ENCODE measurements at places on chromosomes 5 and 9. TPM values are rescaled to one million over a fixed set of nuclear protein-coding genes. Genes with fewer than 3 reads are reported as not detected.

GRCh38 chr5:110896901-110897300 is 158.1 kb downstream of the SLC25A46 start:
- no peak for DNase-seq

DNA sequence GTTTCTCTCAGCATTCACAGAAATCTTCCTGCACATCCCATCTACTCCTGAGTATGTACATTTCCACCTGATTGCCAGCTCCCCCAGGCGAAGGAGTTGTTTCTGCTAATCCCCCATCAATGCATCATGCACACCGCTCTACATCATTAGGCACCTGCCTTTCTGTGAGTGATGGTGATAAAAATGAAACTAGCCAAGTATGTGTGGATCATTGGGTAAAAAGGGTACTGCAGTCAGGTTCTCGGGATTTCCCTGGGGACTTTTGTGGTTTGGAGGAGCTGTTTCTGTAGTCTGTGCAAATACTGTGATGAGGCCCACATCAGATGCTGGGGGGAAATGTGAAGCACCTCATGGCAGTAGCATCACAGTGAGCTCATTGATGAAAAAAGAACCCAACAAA is 30.4 kb downstream of the CAMK4 start:
- no peak for DNase-seq

- peak; percentile 87 for DNase-seq
These were observed 14.6 kb upstream of the F2R start for GRCh38 chr5:76701298-76701697.

- no peak for DNase-seq
These were observed 22.4 kb downstream of the C9 start for GRCh38 chr5:39341896-39342295.

GRCh38 chr5:34040472-34040871 is 2.5 kb downstream of the C1QTNF3 start:
- DNase-seq = no peak

DNA sequence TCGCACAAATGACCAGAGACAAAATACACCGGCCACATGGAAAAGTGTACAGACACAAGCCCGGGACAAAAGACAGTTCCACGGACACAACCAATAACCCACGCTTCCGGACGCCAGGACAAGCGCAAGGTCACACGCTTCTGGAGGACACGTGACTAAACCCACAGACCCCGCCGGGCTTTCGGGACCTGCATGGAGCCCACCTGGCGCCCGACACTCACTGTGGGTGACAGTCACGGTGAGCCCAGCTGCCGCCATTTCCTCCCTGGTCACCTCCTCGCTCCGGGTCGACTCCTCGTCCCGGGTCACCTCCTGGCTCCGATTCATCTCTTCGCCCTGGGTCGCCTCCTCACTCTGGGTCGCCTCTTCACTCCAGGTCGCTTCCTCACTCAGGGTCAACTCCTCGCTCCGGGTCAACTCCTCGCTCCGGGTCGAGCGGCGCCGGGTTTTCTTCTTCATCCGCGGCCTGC is 470 bp downstream of the BAG1 start:
- no peak for DNase-seq

ST8SIA4 gene
- 0.72 TPM for total RNA-seq

PCA3 gene
- not detected for total RNA-seq
